ENCODE measurements at places on chromosomes 12 and 14. TPM values are rescaled to one million over a fixed set of nuclear protein-coding genes. Genes with fewer than 3 reads are reported as not detected.

Gene GRIP1
- not detected for total RNA-seq

- H3K27ac ChIP-seq: no peak overlapping the region
- no peaks in the 10 kb centered on the region for H3K27me3 ChIP-seq
- peak; percentile 65 for DNase-seq
- no peaks in the 10 kb centered on the region for H3K36me3 ChIP-seq
- H3K4me1 ChIP-seq: no peaks in the 10 kb centered on the region
- H3K4me3 ChIP-seq: no peak overlapping the region
Observed at GRCh38 chr14:102795060-102795925, 18.0 kb downstream of the TRAF3 start.

Gene ACOT2
- total RNA-seq: 102 TPM

GRCh38 chr14:102911991-102912761 lies 10.3 kb upstream of the AMN start:
- H3K27me3 ChIP-seq: no peaks in the 10 kb centered on the region
- no peaks in the 10 kb centered on the region for H3K36me3 ChIP-seq
- no peak overlapping the region for H3K27ac ChIP-seq
- no peak overlapping the region for H3K4me3 ChIP-seq
- H3K4me1 ChIP-seq: no peaks in the 10 kb centered on the region

GRCh38 chr12:13311551-13311950 lies 115.0 kb downstream of the EMP1 start:
- H3K36me3 ChIP-seq: no peaks in the 10 kb centered on the region
- no peaks in the 10 kb centered on the region for H3K27me3 ChIP-seq

GRCh38 chr12:106704081-106704480 lies 70.4 kb upstream of the RIC8B start:
- H3K4me3 ChIP-seq: no peak overlapping the region
- H3K36me3 ChIP-seq: no peaks in the 10 kb centered on the region
- H3K27ac ChIP-seq: no peak overlapping the region
- no peaks in the 10 kb centered on the region for H3K4me1 ChIP-seq
- no peak for DNase-seq
- H3K27me3 ChIP-seq: no peaks in the 10 kb centered on the region

DNA sequence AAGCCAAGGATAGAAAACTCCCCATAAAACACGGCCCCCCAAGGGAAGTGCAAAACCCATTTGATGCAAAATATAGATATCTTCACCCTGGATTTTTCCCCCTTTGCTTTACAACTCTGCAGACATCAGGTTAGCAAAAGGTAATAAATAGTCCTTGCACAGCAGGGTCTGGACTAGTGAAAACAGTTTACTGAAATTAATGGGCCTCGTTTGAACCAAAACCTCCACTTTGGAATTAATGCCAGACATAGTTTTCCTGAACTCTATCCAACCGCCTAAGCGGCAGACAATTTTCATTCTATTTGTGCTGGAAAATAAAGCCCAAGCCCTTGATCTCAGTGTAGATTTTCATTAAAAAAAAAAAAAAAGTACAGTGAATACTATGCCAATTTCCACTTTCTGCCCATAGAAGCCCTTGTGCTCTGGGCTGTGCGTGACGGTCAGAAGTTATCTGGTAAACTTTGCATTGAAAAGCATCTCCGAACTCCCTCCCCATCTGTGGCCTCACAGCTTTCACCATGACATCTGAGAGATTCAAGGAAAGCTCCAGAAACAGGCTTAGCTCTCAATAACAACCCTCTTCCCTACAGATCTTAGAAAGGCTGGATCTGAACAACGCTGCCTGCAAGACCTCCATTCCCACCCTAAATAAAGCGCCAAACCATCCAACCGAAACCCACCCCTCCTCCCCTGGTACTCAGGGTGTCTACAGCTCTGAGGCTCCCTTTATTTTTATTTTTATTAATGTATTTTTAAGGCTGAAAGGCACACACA lies 11.0 kb upstream of the IRF2BPL start:
- peak overlapping the region; percentile 93 for H3K27ac ChIP-seq
- no peaks in the 10 kb centered on the region for H3K36me3 ChIP-seq
- H3K27me3 ChIP-seq: no peaks in the 10 kb centered on the region
- H3K4me1 ChIP-seq: peaks cover 32% of the 10 kb centered on the region
- H3K4me3 ChIP-seq: peak overlapping the region; percentile 38

GRCh38 chr12:67352682-67353081 lies 83.5 kb downstream of the CAND1 start:
- no peak overlapping the region for H3K27ac ChIP-seq
- no peak overlapping the region for H3K4me3 ChIP-seq

Gene PDE3A
- total RNA-seq: 1.2 TPM

DNA sequence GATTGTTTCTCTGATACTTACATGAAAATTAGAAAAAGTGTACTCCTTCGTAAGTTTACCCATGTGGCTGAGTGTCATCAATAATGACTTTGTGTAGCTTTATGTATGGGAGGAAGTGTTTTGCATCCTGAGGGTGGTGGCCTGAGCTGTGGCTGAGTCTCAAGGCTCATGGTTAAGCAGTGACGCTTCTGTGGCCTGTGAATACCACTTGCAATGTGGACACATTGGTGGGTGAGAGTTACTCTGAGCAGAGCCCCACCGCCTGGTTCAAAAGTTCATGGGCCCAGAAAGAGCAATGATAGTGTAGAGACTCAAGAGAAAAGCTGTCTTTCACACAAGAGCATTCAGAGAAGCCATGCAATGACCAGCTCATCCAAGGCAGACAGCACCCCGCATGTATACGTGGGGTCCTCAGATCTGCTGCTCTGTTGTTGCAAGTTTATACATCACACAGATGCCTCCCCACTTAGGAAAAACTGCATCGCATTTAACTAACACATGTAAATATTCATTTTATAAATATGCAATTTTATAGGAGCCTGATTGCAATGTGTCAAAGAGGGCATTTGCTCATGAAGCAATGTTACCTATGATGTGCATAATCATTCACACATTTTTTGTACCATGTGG lies 55.1 kb upstream of the FRMD6 start:
- no peaks in the 10 kb centered on the region for H3K4me1 ChIP-seq
- no peak overlapping the region for H3K4me3 ChIP-seq
- no peak for DNase-seq
- H3K27ac ChIP-seq: no peak overlapping the region
- no peaks in the 10 kb centered on the region for H3K27me3 ChIP-seq
- no peaks in the 10 kb centered on the region for H3K36me3 ChIP-seq

DNA sequence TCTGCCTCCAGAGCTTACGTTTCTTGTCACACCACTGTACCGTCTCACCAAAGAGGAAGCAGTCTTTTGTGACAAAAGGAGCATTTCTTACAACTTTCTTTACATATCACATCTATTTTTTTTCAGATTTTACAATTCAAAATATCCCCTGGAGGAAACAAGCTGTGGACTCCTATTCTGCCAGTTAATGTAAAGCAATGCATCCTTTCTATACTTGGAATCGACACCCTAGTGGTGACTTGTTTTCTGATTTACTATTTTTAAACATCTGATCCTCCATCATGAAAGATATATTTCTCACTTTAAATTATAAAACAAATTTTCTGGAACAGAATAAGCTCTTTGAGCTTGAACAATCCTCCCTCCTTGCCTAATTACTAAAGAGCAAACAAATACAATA lies 34.8 kb downstream of the AICDA start:
- no peak for DNase-seq
- peaks cover 10% of the 10 kb centered on the region for H3K4me1 ChIP-seq
- H3K36me3 ChIP-seq: no peaks in the 10 kb centered on the region
- no peaks in the 10 kb centered on the region for H3K27me3 ChIP-seq
- H3K27ac ChIP-seq: no peak overlapping the region
- no peak overlapping the region for H3K4me3 ChIP-seq

GRCh38 chr14:20671597-20672283 lies 12.6 kb upstream of the RNASE4 start:
- no peaks in the 10 kb centered on the region for H3K4me1 ChIP-seq
- no peak overlapping the region for H3K4me3 ChIP-seq
- DNase-seq: no peak
- H3K27me3 ChIP-seq: no peaks in the 10 kb centered on the region

DNA sequence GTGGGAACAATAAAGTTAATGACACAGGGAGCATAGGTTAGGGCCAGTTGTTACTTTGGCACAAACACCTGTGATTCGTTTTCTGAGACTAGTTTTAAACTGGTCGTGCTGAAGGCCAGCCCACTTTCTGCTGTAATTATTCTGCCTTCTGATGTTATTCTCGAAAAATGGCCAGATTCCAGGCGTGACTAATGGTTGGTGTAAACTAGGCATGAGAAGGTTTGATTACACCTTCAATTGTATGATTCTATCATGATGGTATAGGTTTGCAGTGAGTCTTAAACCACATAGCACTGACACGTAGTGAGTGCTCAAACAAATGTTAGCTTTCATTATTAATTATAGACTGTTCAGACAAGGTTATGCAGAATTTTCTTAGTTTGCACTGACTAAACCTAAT lies 39.0 kb downstream of the CKB start:
- peaks cover 19% of the 10 kb centered on the region for H3K36me3 ChIP-seq
- no peaks in the 10 kb centered on the region for H3K4me1 ChIP-seq
- DNase-seq: no peak
- no peak overlapping the region for H3K4me3 ChIP-seq
- H3K27ac ChIP-seq: no peak overlapping the region

Gene LRRIQ1
- total RNA-seq: not detected

Gene ASB8
- total RNA-seq: 29.3 TPM

- no peak overlapping the region for H3K27ac ChIP-seq
- peak; percentile 38 for DNase-seq
- peaks cover 6% of the 10 kb centered on the region for H3K4me1 ChIP-seq
- no peak overlapping the region for H3K4me3 ChIP-seq
- H3K36me3 ChIP-seq: no peaks in the 10 kb centered on the region
- no peaks in the 10 kb centered on the region for H3K27me3 ChIP-seq
Observed at GRCh38 chr12:132140501-132140900, 3.6 kb downstream of the DDX51 start.

Gene CISTR
- total RNA-seq: not detected

DNA sequence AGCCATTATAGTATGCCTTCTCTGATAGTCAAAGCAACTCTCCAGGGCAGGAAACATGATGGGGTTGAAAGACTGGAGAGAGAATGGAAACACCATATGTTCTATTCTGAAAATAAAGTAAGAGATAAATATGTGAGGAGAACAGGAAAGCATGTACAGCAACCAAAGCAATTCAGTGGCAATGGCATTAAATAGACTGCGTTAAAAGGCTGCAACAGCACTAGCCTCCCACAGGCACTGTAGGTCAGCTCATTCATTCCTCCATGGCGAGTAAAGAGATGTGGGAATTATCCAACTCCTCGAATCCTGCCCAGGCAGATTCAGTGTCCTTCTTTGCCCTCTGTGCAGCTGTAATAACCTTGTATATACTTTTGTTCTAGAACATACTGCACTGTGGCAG lies 43.8 kb downstream of the ANO6 start:
- H3K4me3 ChIP-seq: no peak overlapping the region
- no peaks in the 10 kb centered on the region for H3K36me3 ChIP-seq
- H3K27me3 ChIP-seq: no peaks in the 10 kb centered on the region

Gene MMP19
- total RNA-seq: 5.0 TPM

Gene FLRT2
- 0.12 TPM for total RNA-seq

GRCh38 chr12:122610911-122611310 lies 83.9 kb downstream of the KNTC1 start:
- DNase-seq: no peak
- H3K27me3 ChIP-seq: no peaks in the 10 kb centered on the region
- no peak overlapping the region for H3K4me3 ChIP-seq
- H3K27ac ChIP-seq: no peak overlapping the region
- no peaks in the 10 kb centered on the region for H3K4me1 ChIP-seq

Gene MYO1A
- 1.9 TPM for total RNA-seq

Gene SERPINA10
- total RNA-seq: 266 TPM

Gene KERA
- total RNA-seq: not detected

GRCh38 chr14:23942587-23942986 lies 11.0 kb upstream of the DHRS4 start:
- H3K27me3 ChIP-seq: no peaks in the 10 kb centered on the region
- H3K4me1 ChIP-seq: no peaks in the 10 kb centered on the region
- H3K36me3 ChIP-seq: no peaks in the 10 kb centered on the region
- H3K27ac ChIP-seq: no peak overlapping the region
- H3K4me3 ChIP-seq: no peak overlapping the region
- DNase-seq: no peak

DNA sequence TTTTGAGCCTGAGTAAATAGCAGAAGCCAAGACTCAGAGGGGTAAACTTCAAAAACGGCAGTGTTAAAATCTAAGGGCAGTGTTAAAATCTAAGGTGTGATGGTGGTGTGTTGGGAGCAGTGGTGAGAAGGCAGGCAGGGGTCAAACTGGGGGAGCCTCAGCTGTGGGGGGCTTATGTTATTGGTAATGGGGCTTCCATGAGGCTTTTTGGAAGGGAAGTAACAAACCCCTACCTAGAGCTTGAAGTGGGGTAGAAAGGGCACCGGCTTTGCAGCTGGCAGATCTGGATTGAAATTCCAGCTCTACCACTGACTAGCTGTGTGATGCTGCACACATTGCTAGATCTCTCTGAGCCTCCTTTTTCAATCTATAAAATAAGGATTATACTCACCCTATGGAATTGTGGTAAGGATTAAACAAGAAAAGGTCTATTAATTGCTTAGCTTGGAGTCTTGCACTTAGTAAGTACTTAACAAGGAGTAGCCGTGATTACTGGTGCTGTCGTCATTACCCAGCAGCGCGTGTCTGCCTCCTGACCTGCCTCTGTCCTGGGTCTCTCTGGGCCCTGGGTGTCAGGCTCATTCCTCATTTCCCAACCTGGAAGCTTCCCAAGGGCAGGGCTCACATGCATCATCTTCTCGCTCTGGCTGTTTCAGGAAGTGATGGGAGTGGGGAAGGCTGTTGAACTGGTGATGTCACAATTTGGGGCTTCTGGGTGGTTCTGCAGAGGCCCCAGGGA lies 18.5 kb upstream of the KRT80 start:
- H3K4me3 ChIP-seq: no peak overlapping the region
- DNase-seq: peak; percentile 20
- H3K4me1 ChIP-seq: no peaks in the 10 kb centered on the region
- no peak overlapping the region for H3K27ac ChIP-seq
- no peaks in the 10 kb centered on the region for H3K27me3 ChIP-seq

DNA sequence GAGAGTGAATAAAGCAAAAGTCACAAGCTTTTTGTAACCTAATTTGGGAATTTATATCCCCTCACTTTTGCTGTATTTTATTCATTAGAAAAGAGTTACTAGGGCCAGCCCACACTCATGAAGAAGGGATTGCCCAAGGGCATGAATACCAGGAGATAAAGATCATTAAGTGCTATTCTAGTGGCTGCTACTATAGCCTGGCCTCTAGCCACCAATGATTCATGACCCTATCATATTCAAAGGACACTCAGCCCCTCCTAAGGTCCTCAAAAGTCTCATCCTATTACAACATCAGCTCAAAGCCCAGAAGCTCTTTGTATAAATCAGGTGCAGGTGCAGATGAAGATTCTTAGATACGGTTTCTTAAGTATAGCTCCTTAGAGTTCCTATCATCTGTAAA lies 518.1 kb downstream of the TRHDE start:
- no peak overlapping the region for H3K27ac ChIP-seq
- no peaks in the 10 kb centered on the region for H3K4me1 ChIP-seq
- no peaks in the 10 kb centered on the region for H3K36me3 ChIP-seq
- H3K27me3 ChIP-seq: no peaks in the 10 kb centered on the region
